ENCODE measurements at places on chromosomes 1 and 21.
A peak's percentile ranks its signal among the peaks of the same experiment; 100 is the strongest.

- DNase-seq, result no peak
These were observed 491.2 kb upstream of the USP24 start for GRCh38 chr1:55706397-55706796.

DNA sequence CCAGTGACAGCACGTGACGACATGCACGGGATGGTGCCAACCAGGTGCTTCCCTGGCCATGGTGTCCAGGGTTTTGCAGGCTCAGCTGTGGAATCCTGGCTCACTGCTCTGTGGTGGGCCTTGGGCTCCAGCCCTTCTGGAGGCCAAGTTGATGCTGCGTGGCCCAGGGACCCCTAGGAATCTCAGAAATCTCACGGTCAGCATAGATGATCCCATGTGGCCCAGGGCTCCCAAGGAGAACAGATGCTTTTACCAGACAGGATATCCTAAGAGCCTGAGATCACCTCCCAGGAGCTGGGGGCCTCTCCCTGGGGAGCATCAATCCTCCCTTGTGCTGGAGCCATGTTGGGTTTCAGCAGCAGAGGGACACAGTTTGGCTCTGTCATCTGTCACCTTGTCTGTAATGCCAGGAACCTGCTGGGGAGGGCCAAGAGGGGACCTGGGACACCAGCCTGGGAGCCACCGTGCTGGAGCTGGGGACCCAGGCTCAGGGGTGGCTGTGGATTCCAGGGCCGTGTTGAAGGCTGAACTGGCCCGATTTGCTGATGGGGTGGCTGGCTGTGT, 63.9 kb downstream of the TRIM11 start:
- no peak for DNase-seq

GRCh38 chr21:17949421-17949820, 130.3 kb upstream of the C21orf91 start:
- DNase-seq, result no peak

DNA sequence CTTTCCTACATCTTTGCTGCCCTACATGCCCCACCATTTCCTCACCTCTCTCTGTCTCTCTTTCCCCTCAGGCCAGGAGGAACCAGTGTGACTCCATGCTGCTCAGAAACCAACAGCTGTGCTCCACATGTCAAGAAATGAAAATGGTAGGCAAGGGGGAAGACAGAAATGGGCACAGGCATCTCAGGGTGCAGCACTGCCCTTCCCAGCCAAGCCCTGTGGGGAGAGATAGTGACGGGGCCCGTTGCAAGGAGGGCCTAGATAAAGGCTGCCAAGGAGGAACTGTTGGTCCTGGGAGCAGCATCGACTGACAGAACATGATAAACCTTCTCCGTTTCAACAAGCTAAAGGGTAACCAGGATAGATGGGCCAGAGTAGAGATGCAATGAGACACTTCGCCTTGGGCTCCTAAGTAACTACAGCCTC, 12.5 kb upstream of the PIGC start:
- DNase-seq, result no peak

GRCh38 chr21:45032332-45032731, 42.0 kb upstream of the ADARB1 start:
- DNase-seq, result peak; percentile 83

GRCh38 chr1:40763742-40764532, 19.6 kb upstream of the KCNQ4 start:
- no peak for DNase-seq

DNA sequence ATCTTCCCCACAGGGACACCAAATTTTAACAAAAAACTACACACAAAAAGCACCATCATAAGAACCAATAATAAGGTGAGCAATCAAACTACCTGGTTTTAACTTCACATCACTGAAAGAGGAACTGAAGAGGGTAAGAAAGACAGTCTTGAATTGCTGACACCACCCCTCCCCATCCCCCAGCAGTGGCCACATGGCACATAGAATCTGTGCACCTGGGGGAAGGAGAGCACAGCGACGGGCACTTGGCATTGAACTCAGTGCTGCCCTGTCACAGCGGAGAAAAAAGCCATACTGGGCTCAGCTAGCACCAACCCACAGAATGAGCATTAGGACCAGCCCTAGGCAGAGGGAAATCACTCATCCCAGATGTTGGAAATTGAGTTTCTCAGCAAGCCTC, 640.0 kb upstream of the ADGRL2 start:
- no peak for DNase-seq

DNA sequence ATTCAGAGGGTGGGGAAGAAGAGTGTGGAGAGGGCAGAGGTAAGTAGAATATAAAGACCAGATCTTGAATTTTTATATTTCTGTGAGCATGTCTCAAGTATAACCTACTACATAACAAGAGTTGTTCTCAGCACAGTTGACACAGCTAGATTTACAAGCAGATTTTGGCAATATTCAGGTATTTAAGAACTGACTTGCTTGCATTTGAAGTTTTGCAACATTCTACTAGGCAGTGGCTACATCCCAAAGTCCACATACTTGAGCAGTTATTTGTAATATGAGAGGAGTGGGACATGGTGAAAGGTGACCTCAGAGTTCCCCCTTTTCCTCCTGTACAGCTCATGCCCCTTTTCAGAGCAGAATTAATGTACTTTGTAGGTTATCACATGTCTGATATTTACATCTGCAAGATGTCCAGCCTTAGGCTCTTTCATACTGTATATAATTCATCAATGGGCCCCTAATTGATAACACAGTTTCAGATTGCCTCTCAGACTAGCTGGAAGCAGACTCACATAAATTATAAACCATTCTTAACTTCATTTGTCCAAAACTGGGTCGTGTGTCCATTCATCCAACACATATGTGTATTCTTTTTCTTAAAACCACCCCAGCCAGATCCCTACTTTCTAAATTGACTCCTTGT, 136.7 kb upstream of the RAVER2 start:
- no peak for DNase-seq

DNA sequence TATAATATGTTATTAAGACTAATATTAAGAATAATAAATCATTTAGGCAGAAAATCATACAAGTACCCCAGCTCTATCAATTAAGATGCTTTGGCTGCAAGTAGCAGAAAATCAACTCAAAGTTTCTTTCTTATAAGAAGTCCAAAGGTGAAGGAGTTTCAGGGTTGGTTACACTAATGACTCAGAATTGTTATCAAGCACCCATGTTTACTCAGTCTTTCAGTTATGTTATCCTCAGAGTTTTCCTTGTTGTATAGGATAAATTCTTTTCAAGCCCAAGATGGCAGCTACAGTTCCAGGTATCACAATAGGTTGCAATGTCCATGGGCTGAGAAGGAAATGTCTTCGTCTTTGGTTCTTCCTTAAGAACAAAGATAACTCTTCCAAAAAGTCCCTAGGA, 163.6 kb downstream of the TNFSF18 start:
- no peak for DNase-seq

GRCh38 chr21:33264561-33264960, 1.6 kb upstream of the IL10RB start:
- DNase-seq, result no peak

GRCh38 chr1:27666791-27667254, 5.2 kb downstream of the IFI6 start:
- DNase-seq, result no peak

- no peak for DNase-seq
These were observed 256.6 kb downstream of the ST6GALNAC3 start for GRCh38 chr1:76330991-76331603.

DNA sequence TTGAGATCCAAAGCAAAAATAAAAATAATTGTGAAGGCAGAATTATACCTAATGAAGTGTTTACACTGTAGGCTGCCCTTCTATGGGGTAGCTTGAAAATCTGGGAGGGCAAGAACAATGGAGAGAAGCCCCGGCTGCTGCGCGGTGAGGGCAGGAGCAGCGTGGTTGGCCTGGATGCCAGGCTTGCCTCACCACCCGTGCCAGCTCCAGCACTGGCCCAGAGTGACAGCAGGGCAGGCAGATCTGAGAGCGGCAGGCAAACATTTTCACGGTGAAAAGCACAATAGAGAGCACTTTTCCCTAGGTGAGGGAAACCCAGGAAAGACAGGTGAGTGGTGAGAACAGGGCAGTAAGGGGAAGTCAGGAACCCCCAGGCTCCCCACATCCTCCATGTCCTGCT, 1.4 kb downstream of the PROK1 start:
- no peak for DNase-seq

GRCh38 chr1:43307458-43308158, 6.8 kb downstream of the TIE1 start:
- DNase-seq, result no peak

DNA sequence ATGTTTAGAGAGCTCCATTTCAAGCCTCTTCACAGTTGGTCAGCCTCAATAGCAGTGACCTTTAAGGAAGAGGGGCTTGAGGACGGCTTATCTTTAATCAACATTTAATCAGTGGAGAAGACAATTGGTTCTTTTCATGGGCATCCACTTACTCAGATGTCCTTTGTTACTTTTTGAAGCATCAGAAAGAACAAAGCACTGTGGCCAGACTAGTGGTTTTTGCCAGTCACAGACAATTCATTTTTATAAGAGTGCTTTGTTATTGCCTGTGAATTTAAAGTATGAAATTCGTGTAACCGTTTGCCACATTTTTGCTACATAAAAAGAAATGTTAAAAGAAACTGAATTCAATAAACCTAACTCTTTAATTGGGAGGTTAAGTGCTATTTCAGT, 222.8 kb downstream of the TPR start:
- no peak for DNase-seq

DNA sequence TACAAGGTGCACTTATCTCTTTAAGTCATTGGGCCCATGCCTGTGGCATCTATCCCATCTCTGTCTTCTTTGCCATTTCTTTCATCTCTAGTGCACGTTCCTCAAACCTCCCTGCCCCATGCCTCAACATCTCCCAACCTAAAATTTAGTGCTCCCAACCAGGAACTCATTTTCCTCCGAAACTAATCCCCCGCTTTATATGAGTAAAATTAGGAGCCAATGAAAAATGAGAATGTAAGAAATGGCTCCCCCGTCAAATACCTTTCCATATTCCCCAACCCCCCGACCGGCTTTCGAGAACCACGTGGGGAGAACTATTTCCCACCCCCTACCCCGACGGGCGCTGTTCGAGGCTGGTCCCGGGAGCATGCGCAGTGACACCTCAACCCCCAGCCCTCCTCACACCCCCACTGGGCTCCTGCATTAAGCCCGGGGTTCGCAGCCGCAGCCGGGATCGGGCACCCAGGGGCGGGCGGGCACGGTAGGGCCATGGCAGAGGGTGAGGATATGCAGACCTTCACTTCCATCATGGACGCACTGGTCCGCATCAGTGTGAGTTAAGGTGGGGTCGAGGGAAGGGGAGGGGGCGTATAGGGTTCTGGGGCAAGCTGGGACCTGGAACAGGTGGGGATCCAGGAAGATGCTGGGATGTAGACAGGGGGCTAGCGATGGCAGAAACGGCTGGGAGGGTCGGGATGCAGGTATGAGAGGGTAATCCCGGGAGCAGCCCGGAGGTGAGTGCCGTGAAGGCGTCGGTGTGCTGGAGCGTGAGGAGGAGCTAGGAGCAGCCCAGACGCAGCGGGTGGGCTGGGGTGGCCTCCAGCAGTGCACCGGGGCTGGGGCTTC, at the start of gene TRIM46:
Gene TRIM46 (plus strand): TSS at position 372 of the 846 bp plus-strand sequence. CDS start 118 bp downstream, at position 490.
- DNase-seq, result peak; percentile 86

- DNase-seq, result no peak
These were observed 217.2 kb upstream of the IRF2BP2 start for GRCh38 chr1:234827181-234827580.

GRCh38 chr1:162919034-162919433, 58.1 kb upstream of the CCDC190 start:
- DNase-seq, result no peak

GRCh38 chr1:36208978-36209703, 15.1 kb upstream of the THRAP3 start:
- DNase-seq, result no peak

GRCh38 chr1:198377702-198378101, 162.8 kb downstream of the ATP6V1G3 start:
- DNase-seq, result no peak

DNA sequence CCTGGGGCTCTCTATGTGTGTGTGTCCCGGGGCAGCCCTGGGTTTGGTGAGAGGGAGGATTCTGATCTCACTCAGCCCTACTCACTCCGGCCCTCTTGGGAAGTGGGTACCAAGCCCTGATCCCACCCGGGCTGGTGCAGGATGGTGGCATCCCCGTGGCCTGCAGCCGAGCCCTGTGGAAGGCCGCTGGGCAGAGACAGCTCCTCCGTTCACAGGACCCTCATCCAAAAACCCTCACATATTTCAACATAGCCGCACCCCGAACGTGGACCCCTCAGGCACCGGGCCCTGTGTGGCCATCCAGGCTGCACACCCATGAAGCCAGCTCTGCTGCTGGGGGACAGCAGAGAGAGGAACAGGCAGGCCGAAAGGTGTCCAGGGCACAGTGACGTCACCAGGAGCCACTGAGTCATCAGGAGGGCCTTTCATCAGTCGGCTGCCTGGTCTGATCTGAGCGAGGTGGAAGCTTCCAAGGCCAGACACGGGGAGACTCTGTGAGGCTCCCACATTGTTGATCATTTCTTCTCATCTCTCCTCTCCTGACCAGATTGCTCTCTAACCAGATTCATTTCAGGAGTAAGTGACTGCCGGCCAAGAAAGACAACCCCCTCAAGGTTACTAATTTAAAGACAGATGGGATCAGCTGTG, 16.2 kb upstream of the GPR157 start:
- no peak for DNase-seq

DNA sequence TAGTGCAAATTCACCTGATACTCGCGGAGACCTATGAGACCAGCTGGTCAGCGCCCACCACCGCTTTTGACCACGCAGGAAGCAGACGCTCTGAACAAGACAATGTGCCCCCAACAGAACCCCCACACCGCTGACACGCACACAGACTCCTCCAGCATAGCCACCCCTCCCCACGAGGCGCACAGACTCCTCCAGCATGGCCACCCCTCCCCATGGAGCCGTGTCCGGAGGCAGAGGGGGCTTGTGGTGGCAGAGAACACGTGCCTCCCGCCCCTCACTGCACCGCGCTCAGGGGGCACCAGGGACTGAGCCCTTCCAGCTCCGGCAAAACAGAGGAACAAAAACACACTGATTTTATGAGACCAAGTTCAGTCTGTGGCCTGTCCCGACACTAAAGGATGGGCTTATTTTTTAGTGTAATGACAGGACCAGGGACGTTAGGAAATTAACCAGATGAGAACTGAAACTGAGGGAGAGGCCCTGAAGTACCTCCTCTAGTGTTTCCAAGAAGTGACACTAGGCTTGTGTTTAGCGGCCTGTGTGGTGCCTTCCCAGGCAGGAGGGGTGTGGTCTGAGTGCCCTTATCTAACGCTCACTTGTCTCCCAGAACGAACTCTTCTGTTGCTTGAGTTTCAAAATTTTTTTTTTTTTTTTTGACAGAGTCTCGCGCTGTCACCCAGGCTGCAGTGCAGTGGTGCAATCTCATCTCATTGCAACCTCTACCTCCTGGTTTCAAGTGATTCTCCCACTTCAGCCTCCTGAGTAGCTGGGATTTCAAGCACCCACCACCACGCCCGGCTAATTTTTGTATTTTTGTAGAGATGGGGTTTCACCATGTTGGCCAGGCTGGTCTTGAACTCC, 10.0 kb upstream of the AGPAT3 start:
- DNase-seq, result no peak

DNA sequence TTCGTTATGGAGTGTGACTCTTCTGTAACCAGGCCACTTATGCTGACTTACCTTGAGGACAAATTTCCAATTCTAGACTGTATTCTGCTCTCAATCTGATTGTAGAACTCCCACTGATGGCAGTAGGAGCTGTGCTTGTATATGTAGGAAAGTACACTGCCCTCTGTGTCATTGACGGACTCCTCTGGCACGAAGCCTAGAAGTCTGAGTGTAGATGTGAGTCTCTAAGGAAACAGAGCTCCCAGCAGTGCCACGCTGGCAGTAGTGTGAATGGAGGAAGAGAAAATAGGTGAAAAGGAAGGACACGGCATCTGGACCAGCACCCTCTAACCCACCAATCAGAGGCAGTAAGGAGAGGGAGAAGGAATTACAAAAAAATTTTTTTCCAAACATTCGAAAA, 130.4 kb upstream of the ADGRL2 start:
- no peak for DNase-seq

Data from osteocyte (in vitro differentiated cells).